Psoas muscle (tissue), 8 donors: ENCODE measurements at places on chromosomes 7 and 10. TPM values are rescaled to one million over a fixed set of nuclear protein-coding genes. Genes with fewer than 3 reads are reported as not detected.

DNA sequence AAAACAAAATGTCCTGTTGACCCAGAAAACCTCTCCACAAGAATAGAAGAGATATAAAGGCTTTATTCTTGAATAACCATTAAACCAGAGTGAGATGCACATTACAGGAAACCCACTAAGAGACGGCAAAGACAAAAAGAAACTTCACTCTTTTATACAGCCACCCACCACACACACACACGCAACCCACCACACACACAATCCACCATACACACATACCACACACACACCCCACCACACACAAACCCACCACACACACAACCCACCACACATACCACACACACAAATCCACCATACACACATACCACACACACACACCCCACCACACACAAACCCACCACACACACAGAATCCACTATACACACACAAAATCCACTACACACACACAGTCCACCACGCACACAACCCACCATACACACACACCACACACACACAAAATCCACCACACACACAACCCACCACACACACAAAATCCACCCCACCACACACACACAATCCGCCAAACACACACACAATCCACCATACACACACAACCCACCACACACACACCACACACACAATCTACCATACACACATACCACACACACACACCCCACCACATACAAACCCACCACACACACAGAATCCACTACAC is 9.5 kb upstream of the REPIN1 start:
- no peak for DNase-seq

DNA sequence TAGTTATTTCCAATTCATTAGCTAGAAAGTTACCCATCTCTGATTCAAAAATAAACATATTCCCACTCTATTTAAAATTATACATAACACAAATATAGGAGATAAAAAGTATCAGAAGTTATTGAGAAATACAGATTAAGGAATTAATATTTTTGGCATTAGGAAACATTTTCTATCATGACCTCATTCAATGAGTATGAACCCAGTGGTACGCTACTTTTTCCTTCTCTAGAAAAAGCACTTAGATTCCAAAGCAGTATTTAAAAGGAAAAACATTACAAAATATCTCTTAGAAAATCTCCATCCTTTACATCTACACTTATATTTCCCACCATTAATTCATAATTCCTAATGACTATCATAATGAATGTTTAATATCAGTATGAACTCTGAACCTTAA is 240.6 kb upstream of the GNAI1 start:
- DNase-seq: no peak

DNA sequence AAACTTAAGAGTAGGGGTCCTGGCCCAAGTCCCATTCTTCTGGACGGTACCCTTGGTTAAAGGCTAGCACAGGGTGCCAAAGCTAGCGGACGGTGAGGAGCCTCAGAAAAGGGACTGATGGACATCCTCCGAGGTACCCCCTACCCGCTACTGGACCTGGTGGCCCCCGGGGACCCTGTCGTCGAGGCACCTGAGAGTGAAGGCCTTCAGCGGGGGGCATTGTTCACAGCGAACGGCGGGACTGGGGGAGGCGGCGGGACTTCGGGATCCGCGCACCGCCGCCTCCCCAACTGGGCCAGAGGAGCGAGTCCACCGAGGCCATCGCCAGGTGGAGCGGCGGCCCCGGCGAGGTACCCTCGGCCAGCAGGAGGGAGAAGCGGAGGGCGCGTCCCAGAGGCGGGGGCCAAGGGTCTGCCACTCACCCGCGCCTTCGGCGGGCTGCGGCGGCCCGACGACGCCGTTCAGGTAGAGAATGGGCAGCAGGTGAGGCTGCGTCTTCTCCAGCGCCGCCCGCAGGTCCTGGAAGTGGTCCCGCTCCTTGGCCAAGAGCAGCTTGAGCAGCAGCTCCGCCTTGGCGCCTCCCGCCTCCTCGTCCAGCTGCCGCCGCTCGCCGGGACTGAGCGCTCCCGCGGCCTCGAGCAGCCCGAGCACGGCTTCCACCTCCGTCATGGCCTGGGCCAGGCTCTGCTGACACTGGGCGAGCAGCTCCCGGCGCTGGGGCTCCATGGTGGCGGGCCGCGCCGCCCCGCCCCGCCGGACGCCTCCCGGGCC is 575 bp downstream of the DLG5 start:
- DNase-seq: peak; percentile 54

DNA sequence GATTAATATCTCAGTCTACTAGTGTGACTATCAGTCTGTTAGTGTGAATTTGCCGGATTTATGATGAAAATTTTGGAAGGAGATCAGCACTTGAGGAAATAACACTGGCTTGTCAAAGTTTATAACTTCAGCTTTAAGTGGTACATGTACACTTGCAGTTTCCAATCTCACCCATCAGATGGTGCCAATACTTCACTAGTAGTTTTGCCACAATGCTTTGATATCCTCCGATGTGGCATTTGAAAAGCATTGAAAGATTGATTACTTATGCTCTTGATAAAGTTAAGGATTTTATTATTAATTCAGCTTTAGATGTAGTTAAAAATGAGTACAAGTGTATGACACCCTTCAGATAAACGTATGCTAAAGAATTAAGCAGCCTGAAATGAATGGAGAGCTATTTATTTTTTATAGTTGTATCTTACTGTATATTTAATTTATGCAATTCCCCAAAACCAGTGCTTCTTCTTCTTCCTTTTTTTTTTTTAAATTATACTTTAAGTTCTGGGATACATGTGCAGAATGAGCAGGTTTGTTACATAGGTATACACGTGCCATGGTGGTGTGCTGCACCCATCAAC is 98.2 kb downstream of the ANLN start:
- DNase-seq: no peak

KNDC1 gene
- 0.10 TPM for total RNA-seq

GIMAP1 gene
- total RNA-seq: 2.4 TPM

IFIT3 gene
- total RNA-seq: 7.1 TPM

RET gene
- total RNA-seq: 0.60 TPM
